Cardiac muscle cell (in vitro differentiated cells and primary cell): ENCODE measurements at places on chromosomes 5 and 9.

DNA sequence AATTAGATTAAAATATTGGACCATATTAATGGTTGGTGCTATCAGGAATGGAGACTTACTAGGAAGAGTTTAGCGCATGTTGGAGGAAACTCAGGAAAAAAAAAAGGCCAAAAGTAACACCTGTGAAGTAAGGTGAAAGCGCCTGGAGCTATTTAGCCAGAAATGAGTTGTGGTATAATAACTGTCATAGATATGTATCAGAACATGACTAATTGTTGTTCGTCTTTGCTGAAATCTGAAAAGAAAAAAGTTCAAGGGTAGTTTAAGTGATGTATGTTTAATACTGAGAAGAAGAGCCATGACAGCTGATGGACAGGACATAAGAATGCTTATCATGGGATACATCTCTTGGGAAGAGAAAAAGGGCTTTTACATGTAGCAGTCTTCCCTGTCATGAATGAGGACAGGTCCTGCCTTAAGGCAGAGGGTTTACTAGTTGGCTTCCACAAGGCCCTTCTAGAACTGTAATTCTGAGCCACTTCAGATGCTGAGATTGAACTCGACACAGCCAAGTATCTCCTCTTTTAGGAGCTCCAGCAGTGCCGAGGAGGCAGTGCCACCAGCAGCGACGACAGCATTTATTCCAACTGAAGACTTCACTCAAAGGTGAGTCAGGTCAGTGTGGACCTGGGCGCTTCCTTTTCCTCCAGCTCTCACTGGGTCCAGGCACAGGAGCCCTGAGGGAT, 940 bp upstream of the CAMK4 start:
- DNase-seq = no peak

DNA sequence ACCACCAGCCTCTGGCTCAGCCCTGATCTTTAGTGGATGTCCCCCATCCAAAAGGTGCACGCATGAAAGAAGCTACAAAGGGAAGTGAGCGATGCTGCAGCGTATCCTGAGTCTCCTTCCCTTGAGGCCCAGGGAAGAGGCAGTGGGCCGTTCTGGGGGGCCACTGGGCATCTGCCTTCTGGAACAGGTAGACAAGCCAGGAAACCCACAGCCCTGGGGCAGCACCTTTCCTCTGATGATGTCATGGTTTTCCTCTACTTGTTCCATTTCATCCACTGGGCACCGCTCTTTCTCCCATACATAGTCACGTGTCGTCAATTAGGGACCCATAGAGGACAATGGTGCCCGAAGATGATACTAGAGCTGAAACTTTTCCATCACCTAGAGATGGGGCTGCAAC, 194.0 kb upstream of the IRX1 start:
- DNase-seq = no peak

GRCh38 chr5:31131381-31131891, 62.0 kb upstream of the CDH6 start:
- no peak for DNase-seq

- DNase-seq = no peak
Observed at GRCh38 chr5:33789567-33789957, 102.2 kb downstream of the ADAMTS12 start.

DNA sequence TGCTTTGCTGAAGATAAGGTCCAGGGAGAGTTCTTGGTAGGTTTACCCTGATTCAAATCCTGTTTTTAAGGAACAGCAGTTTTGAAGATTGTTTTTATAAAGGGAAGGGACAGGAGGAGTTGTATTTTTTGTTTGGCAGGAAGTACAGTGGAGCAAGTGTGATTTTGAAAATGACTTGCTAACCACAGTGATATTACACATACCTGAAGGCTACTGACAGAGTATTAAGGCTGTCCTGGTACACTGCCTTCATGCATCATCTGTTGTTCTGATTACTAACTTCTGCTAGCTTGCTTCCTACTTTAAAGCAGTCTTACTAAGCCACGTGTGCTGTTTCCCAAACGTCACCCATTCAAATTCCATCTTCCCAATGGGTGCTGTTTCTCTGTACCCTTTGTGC, 559.5 kb upstream of the SGCD start:
- no peak for DNase-seq

- no peak for DNase-seq
Observed at GRCh38 chr5:42502613-42503470, 79.6 kb downstream of the GHR start.

GRCh38 chr9:16868701-16869100, 1.8 kb downstream of the BNC2 start:
- DNase-seq = peak; percentile 45

GRCh38 chr9:8694983-8695588, 895.5 kb upstream of the DMAC1 start:
- no peak for DNase-seq

GRCh38 chr5:128480906-128481633, 57.0 kb downstream of the FBN2 start:
- no peak for DNase-seq

DNA sequence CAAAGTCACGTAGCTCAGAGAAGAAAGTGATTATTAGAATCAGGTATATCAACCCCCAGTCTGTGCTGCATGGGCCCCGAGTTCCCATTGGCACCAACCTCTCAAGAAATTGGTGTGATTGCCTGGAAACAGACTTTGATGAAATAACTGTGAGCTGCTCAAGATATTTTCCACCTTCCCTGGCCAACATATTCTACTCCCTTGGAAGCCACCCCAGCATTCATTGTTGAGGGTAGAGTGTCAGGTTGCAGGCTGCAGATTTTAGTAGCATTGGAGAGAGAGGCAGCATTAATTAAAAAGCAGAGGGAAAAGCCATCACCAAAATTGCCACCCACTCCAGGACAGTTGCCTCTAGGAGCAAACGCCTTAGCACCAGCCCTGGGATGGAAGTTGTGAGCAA, 154.2 kb upstream of the TNPO1 start:
- no peak for DNase-seq

DNA sequence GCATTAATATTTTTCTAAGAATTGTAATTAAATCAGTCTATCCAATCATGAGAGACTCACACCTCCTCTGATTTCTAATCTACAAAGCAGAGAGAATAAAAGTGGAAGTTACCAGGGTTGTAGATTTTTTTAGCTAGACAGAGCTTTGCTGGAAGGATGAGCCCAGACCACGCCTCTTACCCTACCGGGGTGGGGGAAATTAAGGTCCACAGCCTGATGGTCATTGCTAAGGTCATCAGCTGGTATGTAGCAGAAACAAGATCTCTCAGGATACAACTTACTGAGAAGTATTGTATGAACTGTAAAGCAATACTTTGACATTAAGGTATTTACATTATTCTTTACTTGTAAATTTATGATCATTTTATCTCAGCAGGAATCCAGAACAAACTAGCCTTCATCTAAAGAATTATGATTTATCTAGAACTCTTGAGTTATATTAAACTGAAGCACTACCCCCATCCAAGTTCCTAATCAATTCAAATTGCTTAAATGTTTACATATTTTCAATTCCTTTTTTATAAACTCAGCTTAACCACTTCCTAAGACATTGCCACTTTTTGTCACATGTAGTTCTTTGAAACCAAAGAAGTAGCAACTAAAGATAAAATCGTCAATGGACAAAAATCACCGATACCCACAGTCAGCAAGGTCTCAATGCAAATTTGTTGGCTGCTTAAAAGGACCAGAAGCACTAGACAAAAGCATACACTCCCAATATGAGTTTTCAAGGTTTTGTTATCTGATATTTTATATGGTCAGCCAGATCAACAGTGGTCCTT, 225.8 kb upstream of the DAPK1 start:
- DNase-seq = no peak

DNA sequence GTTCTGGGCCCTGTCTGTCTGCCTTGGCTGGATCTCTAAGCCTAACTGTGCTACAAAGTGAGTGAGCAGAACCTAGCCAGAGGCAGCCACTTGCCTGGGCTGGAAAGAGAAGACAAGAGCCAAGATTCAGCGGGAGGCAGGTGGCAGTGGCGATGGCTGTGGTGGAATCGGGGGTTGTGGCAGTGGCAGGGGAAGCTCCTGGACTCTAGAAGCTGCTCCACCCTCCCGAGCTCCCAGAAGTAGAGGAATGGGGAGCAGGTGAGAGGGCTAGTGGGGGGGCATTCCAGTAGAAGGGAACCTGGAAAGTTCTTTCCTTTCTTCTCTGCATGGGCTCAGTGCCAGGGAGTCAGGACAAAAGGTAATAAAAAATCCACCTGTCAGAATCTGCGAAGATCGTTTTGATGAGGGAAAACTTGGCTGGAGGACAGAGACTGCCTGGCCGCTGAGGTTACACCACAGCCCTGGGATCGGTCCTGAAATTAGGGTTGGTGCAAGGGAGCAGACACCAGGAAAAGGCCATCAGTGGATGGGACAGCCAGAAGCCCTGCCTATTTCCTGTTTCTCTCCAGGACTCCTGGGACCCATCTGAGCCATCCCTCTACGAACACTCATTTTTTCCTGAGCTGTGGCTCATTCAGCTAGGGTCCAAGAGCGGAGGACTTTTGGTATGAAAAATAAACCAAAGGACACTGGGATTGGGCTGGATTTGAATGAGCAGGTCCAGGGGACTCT, 1.6 kb downstream of the CRAT start:
- DNase-seq = no peak

- DNase-seq = no peak
Observed at GRCh38 chr9:107545036-107545435, 55.5 kb upstream of the KLF4 start.

DNA sequence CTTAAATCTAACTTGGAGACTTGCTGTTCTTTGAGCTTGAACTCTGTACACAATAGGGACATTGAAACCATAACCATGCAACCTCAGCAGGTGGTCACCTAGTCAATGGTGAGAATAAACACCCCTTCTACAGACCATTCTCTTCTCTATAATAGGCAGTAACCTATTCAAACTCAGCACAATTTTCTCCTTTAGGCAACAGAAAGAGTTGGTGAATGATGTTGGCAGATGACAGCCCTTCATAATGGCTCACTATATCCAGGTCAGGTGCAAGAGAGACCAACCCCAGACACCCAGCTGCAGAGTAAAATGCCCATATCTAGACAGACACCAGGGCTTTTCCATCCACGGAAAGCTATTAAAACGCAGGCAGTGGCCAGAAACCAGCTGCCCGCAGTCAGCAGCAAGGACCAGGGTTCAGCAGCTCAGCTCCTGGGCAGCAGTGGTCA, 106.7 kb downstream of the SERINC5 start:
- no peak for DNase-seq

DNA sequence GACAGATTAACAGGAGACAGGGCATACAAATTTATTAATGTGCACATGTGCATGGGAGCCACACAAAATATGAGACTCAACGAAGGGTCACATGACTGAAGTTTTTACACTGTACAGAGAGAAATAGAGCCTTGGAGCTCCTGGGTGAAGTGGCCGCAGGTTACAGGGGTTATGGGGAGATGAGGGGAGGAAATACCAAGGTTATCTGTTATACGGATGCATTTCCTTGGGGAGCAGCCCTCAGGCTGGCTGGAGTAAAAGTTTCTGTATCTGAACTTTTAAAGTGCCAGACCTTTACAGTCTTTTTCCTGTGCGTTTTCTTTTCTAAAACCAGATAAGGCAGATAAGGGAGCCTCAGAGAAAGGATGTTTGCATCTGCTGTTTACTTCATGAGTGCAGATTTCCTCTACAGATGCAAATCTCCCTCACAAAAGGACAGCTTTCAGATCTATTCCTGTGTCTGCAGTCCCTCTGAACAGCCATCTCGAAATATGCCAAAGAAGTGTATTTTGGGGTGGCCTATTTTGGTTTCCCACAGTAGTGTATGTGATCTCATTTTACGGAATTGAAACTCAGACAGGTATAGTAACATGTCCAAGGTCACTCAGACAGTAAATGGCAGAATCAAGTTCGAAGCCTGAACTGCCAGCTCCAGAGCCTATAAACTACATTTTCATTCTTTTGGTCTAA, 139.3 kb upstream of the FBXL17 start:
- no peak for DNase-seq

DNA sequence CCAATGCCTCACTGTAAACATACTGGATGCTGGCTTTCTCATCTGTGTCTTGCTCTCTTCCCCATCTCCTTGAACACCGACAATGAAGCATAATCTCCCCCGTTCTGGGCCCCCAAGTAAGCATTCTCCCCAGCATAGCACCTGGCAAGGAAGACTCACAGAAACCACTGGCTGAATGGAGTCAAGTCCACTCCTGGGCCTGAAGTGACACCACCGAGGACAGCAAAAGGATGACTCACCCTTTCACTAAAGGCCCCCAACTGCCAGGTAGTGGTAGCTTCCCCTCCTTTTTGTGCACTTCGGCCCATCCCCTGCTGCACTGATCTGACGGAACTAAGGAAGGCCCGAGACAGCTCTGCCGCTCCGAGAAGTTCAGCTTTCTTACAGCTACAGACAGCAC, 9.4 kb downstream of the VDAC1 start:
- DNase-seq = no peak

- peak; percentile 42 for DNase-seq
Observed at GRCh38 chr5:53678981-53679660, 118.7 kb downstream of the NDUFS4 start.

DNA sequence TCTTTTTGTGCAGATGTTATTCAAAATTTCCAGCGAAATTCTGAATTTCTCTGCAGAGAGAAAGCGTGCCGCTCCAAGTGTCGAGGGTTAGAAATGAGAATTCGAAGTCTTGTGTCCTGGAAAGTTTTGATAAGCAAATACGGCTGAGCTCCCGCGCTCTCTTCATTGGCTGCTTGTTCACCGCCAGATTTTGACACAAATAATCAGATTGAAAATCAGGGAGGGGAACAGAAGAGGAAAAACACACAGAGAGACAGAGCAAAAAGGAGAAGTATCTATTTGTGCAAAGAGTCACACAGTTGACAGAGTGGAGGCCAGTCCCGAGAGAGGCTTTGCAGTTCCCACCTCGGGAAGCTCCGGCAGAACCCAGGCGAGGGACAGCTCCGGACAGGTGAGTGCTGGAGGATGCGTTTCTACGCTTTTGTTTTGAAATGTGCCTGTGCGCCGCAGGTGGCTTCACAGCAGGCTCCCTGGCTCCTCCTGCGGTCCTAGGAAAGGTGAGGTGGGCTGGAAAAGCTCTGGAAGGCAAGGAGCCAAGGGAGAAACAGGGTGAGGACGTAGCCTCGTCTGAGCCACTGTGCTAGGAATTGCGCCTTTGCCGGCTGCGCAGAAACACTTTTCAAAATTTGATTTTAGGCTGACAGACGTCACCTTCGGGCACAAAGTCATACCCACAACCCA, at the start of gene GFI1B:
GFI1B (plus strand) TSS at position 244 of the 681 bp plus-strand sequence. CDS start 7,985 bp downstream, outside the sequence.
- DNase-seq = no peak

DNA sequence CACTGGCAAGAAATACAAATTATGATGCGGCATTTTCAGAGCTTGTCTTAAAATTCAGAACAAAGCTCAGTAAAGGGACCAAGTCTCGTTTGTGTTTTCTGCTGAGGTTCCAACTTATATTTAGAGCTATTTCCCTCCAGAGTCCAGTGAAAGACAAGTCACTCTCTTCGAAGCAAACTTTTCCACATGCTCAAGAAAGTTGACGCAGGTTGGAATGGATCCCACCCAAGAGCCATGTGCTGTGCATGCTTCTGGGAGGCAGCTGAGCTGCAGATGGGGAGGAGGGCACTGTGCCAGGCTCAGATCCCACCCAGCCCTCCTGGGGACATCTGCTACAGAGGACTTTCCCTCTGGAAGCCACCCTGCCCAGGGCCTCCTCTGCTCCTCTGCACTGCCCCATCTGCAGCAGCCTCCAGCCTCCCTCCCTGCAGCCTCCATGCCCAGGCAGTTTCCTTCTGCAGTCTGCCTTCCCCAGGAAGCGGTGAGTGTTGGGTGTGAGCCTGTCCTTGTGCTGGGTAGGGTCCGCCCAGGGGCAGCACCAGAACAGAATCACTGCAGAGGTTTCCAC, 75.3 kb downstream of the COL23A1 start:
- no peak for DNase-seq
